GM04504 (cell line): ENCODE measurements at places on chromosomes 6 and 20.

- DNase-seq: peak; percentile 17
Measured at GRCh38 chr6:97394160-97394748, 111.2 kb upstream of the MMS22L start.

DNA sequence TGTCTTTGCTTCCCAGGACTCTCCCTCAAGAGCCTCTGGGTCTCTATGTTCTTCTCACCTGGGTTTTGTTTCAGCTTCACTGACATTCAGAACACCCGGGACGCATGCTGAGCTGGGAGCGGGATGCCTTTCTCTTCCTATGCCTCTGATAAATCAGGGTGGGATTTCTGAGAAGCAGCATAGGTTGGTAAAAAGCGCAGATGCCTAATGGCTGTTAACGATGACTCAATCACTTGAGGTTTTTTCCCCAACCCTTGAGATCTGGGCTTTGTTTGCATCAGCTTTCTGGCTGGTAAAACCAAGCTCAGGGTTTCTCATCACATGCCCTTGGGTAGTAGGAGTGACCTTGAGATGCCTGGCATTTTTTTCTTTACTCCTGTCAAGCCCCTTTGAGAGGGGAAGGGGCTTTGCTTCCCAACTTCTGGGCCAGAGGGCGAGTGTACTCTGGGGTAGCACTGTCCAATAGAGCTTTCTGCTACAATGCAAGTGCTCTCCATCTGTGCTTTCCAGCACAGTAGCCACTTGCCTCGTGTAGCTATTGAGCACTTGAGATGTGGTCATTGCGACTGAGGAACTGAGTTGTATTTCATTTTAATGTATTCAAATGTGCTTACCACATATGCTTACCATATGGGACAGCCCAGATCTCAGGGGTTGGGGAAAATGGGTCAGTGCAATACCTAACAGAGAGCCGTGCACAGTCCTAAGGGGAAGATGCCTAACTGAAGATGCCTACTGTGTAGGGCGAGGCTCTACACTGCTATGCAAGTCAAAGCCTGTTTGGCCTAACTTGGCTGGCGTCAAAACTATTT is 69.1 kb downstream of the PPP1R14C start:
- DNase-seq: peak; percentile 23

GRCh38 chr20:63446216-63447024 is 26.0 kb downstream of the KCNQ2 start:
- no peak for DNase-seq

- DNase-seq: no peak
Measured at GRCh38 chr6:34093854-34094430, 51.9 kb downstream of the GRM4 start.

GRCh38 chr6:148827416-148828045 is 80.7 kb downstream of the UST start:
- no peak for DNase-seq

GRCh38 chr6:132816660-132817059 is 2.3 kb downstream of the RPS12 start:
- DNase-seq: no peak

- no peak for DNase-seq
Measured at GRCh38 chr20:60263725-60264709, 305.8 kb downstream of the CDH26 start.

DNA sequence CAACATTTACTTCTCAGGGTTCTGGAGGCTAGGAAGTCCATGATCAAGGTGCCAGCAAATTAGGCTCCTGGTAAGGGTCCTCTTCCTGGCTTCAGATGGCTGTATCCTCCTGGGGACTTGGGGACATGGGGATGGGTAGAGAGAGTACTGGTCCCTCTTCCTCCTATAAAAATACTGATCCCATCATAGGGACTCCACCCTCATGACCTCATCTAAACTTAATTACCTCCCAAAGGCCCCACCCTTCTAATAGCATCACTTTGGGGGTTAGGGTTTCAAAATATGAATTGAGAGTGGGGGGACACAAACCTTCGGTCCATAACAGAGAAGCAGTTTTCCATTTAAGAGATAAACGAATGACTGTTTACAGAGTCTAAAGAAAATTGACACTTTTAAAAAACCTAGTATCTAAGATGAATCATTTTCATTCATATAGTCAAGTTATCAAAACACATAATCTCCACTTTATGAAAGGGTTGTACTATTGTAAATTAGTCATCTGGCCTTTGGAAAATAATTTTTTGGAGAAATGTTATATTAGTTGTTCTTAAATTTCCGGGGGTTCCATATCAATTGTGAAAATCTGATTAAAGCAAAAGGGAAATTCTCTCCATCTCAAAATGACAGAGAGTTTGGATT is 33.5 kb downstream of the ELOVL5 start:
- no peak for DNase-seq

DNA sequence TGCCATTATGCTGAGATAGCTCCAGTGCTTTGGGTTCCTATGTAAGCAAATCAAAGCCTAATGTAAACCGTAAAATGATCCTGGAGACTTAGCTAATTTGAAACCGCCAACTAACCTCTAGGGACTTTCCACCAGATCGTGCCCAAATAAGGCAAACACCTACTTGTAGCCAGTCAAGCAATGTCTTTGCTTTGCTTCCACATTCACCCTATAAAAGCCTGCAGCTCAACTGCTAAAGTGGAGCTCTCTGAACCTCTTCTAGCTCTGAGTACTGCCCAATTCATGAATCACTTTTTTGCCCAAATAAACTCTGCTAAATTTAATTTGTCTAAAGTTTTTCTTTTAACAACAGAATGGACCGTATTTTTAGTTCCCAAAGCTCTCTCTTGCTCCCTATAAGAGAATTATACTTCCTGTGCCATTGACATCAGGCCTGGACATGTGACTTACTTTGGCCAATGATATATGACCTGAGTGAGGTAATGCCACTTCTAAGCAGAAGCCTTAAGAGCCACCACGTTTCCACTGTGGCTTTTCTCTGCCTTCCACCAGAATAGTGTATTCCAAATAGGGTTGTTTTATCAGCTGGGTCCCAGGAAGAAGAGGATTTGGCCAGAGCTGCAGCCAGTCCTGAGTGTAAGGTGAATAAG is 34.8 kb upstream of the PSMF1 start:
- no peak for DNase-seq

DNA sequence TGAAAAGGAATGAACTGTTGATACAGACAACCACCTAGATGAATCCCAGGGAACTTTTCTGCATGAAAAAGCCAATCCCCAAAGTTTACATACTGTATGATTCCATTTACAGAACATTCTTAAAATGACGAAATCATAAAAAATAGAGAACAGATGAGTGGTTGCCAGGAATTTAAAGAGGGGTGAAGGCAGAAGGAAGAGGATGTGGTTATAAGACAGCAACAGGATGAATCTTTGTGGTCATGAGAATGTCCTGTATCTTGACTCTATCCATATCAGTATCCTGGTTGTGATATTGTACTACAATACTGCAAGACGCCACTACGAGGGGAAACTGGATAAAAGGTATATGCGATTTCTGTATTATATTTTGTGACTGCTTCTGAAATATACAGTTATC is 70.1 kb upstream of the EMILIN3 start:
- peak; percentile 44 for DNase-seq

GRCh38 chr20:51327251-51327841 is 215.2 kb downstream of the NFATC2 start:
- DNase-seq: peak; percentile 48

- DNase-seq: peak; percentile 85
Measured at GRCh38 chr6:18242062-18242851, 22.1 kb downstream of the DEK start.

- DNase-seq: no peak
Measured at GRCh38 chr6:35486005-35486925, 10.6 kb downstream of the TEAD3 start.

DNA sequence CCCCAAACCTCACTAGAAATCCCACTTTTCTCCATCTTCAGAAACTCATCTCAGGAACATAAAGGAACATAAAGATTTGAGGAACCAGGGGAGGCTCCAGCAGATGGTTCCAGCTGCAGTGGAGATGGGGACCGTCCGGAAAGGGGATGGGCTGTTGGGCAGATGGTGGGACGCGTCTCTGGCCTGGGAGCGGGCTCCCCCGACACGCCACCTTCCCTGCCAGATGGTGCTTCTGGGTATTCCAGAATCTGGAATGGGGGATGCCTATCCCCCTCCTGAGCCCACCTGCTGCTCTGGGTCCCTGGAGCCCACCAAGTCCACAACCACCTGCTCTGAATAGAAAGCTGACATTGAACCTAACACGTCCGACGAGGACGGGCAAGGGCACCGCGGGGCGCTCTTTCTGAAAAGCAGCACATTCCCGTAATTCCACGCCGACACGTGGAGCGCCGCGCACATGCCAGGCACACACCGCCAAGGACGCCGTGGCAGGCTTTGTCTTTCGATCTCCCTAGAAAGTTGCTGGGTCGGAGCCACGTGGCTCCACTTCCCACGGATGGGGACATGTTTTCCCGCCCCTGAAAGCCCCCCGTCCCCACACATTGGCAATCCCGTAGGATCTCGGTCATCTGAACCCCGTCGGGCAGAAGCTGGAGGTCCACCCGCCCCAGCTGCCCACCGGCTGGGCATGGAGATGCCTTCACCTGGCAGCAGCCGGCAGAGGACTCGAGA is 27.3 kb downstream of the SLC2A4RG start:
- DNase-seq: no peak

GRCh38 chr20:44166008-44166407 is 21.0 kb downstream of the JPH2 start:
- peak; percentile 65 for DNase-seq

- DNase-seq: no peak
Measured at GRCh38 chr6:16602035-16602434, 159.2 kb downstream of the ATXN1 start.

DNA sequence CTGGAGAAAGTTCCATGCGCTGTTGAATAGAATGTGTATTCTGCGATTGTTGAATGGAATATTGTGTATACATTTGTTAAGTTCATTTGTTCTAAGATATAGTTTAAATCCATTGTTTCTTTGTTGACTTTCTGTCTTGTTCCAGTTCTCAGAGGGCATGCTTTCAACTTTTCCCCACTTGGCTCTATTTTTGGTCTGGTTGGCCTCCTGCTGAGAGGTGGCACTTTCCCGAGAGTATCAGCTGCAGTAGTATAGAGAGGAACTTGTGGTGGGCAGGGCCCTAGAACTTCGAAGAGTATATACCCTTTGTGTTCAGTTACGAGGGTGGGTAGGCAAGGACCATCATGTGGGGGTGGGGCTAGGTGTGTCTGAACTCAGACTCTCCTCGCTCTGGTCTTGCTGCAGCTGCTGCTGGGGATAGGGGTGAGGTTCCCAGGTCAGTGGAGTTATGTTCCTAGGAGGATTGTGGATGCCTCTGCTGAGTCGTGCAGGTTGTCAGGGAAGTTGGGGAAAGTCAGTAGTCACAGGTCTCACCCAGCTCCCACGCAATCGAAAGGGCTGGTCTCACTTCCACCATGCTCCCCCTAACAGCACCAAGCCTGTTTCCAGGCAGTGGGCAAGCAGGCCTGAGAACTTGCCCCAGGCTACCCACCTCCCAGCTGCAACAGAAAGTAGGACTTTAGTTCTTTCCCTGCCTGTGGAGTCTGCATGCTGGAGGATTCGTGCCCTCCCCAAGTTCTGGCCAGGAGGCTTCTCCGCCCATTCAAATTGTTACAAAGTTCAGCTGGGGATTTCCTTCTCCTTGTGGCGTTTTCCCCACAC is 118.9 kb upstream of the SSTR4 start:
- no peak for DNase-seq

GRCh38 chr6:14983599-14984518 is 262.0 kb upstream of the JARID2 start:
- DNase-seq: no peak

DNA sequence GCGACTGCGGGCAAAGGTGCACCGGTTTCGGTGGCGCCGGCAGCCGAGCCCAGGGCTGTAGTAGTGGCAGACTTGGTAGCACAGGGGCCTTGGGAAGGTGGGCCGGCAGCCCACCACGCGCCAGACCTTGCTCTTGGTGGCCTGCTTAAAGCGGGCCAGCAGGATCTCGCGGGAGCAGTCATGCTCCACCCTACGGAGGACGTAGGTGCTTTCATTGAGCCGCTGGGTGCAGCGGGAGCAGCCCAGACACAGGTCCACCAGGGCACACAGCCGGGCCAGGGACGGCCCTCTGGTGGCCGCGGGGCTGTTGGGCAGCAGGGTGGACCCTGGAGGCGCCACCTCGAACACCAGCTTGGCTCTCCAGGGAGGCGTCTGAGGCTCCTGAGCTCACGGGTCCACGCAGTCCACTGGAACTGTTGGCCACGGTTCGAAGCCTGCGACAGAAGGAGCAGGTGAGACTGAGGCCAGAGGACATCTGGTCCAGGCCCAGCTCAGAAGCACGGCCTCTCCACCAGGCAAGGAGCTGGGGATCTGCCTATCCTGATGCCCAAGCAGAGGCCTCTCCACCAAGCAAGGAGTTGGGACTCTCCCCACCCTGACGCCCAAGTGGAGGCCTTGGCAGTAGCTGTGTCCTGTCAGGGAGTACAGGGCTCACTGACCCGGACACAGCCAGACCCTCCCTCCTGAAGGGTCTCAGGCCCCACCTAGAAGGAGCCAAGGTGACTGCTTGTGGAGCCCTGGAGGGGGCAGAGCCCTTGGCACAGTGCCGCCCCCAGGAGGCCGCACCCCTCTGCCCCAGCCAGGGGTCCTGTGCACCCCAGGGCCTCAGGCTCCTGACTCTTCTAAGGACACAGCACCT is 1.0 kb downstream of the HELZ2 start:
- DNase-seq: no peak
